ENCODE measurements at places on chromosomes 2 and 18.

DNA sequence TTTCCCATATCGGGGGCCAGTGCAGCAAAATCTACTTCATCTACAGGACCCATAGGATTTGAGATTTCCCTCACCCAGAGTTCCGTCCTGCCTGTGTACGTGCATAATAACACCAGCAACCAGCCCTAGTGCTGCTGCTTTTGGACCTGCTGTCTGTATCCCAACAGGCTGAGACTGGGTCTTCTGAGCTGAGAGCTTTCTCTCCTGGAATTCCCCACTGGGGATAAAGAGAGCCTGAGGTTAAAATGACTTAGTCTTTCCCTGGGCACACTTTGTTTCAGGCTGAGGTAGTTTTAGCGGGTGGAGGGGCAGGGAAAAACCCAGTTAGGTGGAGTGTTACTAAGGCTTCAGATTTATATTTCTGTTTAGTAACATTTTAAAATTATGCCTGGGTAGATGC, 62.5 kb downstream of the SERTAD2 start:
- DNase-seq = no peak

DNA sequence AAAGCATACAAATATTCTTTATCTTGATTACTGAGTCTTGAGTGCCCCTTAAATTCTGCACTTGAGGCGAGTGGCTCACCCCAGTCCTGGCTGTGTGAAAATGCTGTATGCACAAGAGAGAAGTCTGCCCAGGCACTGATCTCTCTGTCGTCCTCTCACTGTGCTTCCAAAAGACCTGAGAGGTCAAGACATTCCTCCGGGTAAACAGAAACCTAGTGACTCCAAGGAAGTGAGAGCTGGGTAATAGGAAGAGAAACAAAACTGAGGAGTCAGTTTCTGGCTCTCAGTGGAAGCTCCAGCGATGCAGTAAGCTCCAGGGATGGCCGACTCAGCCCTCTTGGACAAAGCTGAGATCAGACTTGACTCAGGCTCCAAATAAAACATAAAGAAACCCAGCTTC, 70.9 kb downstream of the AAK1 start:
- DNase-seq = no peak

- DNase-seq = no peak
Observed at GRCh38 chr2:132627536-132627935, 42.5 kb downstream of the LYPD1 start.

DNA sequence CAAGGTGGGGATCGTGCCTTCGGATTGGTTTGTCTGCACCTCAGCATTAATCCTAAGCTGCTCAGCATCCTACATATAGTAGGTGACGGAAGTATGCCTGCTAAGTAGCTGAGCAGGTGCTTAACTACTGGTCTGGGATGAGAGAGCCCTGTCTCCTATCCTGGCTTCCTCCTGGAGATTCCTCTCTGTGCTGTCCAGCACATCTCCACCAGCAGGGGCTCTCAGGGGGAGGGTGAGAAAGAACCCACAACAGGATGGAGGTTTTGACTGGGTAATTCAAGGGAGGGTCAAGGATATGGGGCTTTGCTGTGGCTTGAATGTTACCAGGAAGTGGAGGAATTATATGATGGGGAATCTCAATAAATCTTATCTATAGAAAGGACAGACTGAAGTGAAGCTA, 45.4 kb upstream of the KIF5C start:
- no peak for DNase-seq

GRCh38 chr2:40220177-40220925, 231.5 kb downstream of the SLC8A1 start:
- DNase-seq = no peak

DNA sequence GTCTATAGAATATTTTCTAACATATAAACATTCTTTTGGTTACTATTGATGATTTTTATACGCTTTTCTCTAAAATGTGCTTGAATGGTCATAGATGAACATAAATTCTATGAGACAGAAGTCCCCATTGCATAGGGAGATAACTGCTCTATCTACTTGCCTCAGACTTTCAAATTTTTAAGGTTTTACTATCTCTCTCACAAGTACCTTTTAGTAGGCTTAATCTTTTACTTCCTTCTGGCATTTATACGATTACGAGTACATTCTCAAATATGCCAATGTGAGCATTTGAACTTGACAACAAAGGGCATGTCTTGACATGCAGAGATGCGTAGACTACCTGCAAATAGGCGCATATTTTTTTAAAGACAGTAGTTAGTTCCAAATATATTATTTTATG, 935.9 kb upstream of the LRATD1 start:
- DNase-seq = no peak

GRCh38 chr2:216192181-216192580, 83.0 kb downstream of the XRCC5 start:
- DNase-seq = no peak

- DNase-seq = no peak
Observed at GRCh38 chr18:22694954-22695353, 238.2 kb upstream of the RBBP8 start.

DNA sequence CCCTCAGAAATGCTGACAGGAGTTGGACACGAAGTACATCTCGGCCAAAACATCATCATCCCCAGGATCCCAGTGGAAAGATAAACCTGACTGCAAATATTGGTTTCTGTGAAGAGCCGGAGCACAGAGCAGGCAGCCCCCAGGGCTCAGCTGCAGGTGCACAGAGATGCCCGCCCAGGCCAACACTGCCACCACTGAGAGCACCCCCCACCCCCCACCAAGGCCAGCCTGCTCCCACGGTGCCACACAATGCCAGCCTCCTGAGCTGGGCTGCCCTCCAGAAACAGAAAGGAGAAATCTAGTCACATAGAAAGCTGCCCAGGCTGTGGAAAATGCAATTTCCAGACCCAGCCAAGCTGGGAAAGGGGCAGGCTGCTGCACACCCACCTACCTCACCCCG, 71.7 kb downstream of the GALNT14 start:
- no peak for DNase-seq

DNA sequence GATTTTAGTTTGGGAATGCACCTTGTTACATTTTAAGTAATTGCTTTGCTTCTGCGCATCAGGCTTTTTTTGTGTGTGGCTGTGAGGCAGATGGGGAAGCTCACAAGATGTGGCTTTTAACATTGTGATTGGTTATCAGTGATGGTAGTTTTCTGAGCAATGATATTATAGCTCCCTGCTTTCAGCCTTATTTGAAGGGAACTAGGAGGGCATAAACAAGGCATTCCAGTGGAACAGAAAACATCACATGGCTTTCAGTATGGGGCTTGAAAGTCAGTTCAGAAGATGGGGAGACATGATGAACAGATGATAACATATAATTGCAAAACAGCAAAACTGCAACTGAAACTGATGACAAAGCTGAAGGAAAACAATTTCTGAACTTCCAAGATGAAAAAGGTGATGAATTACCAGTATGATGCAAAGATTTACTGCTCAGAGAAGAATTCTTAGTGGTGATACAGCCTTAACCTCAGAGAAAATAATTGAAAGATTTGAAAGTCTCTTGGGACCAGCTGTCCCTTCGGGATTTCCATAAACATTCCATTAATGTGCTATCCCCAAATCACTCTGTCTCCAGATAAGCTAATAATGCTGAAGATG, 439.7 kb downstream of the RND3 start:
- no peak for DNase-seq

DNA sequence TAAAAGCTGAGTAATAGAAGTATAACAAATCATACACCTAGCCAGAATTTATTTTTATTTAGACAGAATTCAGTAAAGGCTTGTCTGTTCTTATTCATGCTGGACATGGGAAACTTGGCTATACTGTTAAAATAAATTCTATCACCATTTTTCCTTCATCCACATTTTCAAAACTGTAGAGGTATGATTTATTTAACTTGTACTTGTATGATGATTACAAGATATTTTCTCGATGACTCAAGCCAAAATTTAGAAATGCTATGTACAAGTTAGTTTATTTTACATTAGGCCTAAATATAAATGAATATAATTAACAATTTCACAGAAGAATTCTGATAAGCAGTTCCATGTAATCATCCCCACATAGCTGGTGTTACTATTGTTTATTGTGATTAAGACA, 194.8 kb upstream of the DOK6 start:
- no peak for DNase-seq

- DNase-seq = no peak
Observed at GRCh38 chr18:36496022-36496421, 198.5 kb downstream of the FHOD3 start.

DNA sequence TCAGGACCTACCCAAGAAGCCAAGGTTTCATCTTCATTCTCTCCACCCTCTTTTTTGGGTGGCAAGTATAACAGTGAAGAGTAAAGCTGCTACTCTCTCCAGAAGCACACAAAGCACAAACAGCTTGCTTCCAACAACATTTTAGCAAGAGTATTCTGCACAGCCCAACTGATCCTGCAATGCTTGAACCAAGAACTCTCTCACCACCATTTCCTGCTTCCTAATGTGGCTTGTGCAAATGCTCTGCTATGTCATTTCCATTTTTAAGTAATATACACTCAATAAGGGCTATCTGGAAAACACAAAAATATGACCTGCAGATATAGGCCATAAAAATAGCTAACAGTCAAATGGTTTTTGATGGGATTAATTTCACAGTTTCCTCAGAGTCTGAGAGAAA, 24.1 kb upstream of the IHH start:
- DNase-seq = no peak

DNA sequence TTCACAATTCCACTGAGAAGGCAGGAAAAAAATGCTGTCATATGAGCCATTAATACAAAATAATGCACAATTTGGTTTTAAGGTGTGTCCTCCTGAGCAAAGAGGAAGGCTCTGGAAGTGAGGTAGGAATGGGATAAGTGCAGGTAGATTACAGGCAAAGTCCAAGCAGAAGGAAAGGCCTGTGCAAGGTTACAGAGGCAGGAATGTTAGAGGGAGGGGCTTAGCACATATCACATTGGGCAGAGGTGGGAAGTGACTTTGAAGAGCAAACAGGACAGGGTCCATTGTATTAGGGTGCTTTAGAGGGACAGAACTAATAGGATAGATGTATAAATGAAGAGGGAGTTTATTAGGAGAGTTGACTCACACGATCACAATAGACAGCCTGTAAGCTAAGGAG, 14.7 kb upstream of the CLIP4 start:
- no peak for DNase-seq

GRCh38 chr2:9745153-9745899, 97.9 kb upstream of the TAF1B start:
- DNase-seq = no peak
